ENCODE measurements at places on chromosomes 1 and 21.

GRCh38 chr1:210293171-210293607, 35.5 kb upstream of the HHAT start:
- peak; percentile 88 for DNase-seq

GRCh38 chr1:244328476-244328875, 123.2 kb downstream of the ADSS2 start:
- DNase-seq, result no peak

DNA sequence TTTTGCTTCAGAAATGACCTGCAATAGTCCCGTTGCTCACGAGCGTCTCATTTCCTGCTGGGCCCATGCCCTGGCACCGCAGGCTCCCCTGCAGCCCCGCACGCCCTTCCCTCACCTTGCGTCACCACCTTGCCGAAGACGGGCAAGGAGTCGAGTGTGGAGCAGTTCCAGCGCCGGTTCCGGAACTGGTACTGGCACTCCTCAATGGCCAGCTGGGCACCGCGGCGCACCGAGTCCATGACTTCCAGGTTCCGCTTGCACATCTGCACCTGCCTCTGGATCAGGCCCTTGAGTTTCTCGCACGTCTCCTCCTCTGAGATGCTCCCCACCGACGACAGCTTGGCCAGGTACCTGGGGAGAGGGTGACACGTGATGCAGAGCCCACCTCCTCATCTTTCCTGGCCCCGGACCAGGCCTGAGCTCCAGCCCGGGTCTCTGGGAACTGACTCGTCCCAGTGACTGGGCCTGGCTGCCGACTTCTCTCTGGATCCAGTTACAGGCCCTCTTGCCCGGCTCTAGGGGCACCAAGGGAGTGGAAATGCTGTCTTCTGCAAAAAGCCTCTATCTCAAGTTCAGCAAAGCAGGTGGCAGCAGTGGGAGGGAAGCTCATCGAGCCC, 13.3 kb downstream of the WNT4 start:
- DNase-seq, result peak; percentile 26

- DNase-seq, result no peak
Measured at GRCh38 chr1:223741861-223742260, 29.5 kb downstream of the CAPN2 start.

GRCh38 chr1:234933475-234933874, 195.2 kb downstream of the TOMM20 start:
- peak; percentile 84 for DNase-seq

- DNase-seq, result no peak
Measured at GRCh38 chr1:7177021-7177420, 391.8 kb downstream of the CAMTA1 start.

DNA sequence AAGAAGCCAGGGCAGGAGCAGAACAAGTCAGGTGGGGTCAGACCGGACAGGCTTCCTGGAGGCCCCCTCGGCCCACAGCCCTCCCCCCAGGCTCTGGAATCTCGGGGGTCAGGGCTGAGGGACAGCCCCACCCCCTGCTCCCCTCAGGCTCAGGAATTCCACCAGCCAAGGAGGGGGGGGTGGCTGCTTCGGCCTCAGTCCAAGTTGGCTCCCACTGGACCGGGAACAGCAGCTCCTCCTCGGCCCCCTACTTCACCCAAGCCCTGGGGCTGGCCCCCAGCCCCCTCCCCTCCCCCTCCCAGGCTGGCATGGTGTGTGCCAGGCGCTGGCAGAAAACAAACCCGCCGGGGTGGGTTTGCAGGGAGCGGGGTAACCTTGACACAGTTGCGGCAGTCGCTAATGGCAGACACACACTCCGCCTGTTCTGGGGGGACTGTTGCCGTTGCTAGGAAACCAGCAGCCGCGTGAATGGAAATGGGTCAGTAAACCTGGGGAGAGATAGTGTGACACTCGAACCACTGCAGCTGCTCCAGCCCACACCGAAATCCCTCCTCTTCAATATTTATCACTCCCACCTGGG, 32.4 kb downstream of the AHDC1 start:
- peak; percentile 80 for DNase-seq

- no peak for DNase-seq
Measured at GRCh38 chr1:109241841-109242345, 7.4 kb upstream of the CELSR2 start.

GRCh38 chr1:111758373-111758772, 2.7 kb downstream of the DDX20 start:
- DNase-seq, result no peak

DNA sequence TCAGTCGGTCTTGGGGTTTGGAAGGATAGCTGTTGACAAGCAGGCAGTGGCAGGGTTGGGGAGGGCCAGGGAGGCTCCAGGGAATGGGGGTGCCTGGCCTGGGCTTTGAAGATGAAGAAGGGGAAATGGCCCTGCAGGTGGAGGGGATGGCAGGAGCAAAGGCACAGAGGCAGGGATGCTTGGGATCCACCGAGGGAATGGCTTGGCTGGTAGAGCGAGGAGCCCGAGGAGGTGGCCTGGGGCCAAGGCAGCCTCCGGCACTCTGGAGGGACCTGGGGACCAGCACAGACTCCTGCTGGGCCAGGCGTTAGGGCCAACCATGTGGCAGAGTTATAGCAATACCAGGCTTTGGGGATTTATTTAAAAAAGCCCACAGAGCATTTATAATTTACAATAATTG, 62.9 kb upstream of the EDN2 start:
- DNase-seq, result no peak

- DNase-seq, result no peak
Measured at GRCh38 chr1:13855554-13855953, 155.6 kb downstream of the PRDM2 start.

DNA sequence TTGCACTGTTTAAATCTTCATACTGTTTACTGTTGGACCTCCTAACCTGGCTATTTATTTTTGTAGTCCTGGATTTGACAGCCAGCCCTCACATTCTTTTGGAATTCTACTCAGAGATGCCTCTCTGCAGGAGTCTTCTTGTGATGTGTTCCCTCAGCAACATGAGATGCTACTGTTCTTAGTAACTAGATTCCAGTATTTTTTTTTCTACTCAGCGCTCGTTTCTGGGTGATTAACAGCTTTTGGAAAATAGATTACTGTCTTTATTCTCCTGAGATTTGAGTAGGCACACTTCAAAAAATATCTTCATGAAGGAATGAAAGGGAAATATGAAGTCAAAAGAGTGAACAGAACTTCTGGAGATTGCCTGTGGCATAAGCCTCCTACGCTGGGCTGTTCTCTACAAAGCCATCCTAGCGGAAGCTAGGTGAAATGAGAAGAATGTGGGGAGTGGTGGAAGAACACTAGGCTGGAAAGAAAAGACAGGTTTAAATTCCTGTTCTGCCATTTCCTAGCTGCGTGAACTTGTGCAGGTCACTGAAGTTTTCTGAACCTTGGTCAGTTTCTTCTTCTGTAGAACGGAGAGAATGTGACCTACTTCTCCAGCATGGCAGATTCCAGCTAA, 75.9 kb downstream of the LRRC8C start:
- DNase-seq, result no peak

GRCh38 chr1:27618341-27619082, 14.6 kb upstream of the AHDC1 start:
- no peak for DNase-seq

DNA sequence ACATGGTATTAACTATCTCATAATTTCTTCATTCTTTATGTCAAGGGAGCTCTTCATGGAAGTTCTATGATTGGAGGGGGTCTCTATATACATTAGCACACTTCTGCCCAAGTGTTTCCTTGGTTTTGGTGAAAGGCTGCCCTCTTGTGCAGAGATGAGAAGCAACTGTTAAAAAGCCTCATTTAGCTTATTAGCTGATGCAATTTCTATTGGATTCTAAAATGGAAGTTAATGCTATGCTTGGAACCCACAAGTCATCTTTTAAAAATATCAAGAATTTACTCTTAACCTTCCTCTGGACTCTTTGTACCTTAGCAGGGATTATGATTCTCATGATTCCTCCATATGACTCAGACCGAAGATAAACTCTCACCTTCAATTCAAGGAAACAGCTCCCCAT, 328.9 kb downstream of the PTBP2 start:
- DNase-seq, result no peak

GRCh38 chr1:171922999-171923398, 81.7 kb downstream of the DNM3 start:
- no peak for DNase-seq

- no peak for DNase-seq
Measured at GRCh38 chr1:240803151-240803550, 191.2 kb upstream of the GREM2 start.

- DNase-seq, result peak; percentile 92
Measured at GRCh38 chr1:228150461-228151179, 890 bp downstream of the GJC2 start.

- DNase-seq, result no peak
Measured at GRCh38 chr1:89855413-89856123, 34.7 kb downstream of the LRRC8D start.

DNA sequence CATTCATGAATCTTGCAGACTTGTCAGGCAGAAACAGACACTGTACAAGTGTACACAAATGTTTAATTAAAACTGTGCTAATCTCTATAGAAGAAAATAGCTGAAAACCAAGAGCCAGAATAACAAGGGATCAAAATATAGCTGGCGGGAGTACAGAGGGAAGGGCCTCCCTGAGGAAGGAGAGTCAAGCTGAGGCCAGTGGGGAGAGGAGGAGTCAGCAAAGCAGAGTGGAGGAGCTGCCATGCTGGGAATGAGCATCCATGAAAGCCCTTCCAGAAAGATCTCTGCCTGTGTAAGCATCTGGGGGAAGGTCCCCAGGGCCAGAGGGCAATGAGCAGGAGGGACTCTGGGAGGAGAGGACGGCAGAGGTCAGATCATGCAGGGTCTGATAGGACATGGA, 15.1 kb downstream of the SLAMF8 start:
- DNase-seq, result no peak

GRCh38 chr1:33276573-33277298, 20.4 kb downstream of the ZNF362 start:
- DNase-seq, result no peak

GRCh38 chr1:23362218-23362713, 7.4 kb downstream of the ZNF436 start:
- no peak for DNase-seq

- DNase-seq, result no peak
Measured at GRCh38 chr1:71295350-71295749, 214.5 kb upstream of the ZRANB2 start.

GRCh38 chr1:22503721-22504410, 52.2 kb downstream of the ZBTB40 start:
- DNase-seq, result no peak

DNA sequence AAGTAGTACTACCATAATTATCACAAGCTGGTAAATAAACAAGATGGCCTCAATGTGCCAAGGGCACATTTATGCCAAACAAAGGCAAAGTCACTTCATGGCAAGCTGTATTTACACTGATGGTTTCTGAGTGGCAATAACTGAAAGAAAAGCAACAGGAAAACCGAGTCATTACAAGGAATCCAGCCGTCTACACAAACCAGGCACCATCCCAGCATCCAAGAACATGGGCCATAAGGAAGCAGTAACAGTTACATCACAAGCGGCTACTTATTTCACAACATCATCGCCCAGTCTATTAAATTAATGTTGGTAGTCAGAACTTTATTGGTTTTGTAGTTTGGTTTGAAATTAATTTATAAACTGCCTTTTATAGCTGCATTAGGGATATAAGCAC, 214.2 kb downstream of the RERE start:
- DNase-seq, result no peak

DNA sequence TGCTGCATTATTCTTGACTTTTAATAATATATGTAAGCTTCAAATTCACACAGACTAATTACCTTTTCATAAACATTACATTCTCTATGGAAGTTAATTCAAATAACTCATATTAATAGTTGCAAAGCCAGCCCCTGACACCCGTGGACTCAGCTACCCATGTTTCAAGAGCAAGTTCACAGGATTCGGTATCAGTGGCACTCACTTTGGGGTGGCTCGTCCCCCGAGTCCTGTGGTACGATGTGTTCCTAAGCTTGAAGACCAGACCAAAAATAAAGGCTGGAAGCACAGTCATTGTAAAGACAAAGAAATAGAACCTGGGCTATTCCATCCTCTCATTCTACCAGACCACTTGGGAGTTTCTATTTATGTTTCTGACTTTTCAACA, 70.9 kb downstream of the ITPKB start:
- no peak for DNase-seq

All from right cardiac atrium (tissue), 5 donors.